Pulmonary artery endothelial cell (primary cell): ENCODE measurements at places on chromosomes 2 and 18. TPM values are rescaled to one million over a fixed set of nuclear protein-coding genes. Genes with fewer than 3 reads are reported as not detected.

Gene ALK
- total RNA-seq: not detected in 2 replicates

Gene C2orf78
- not detected in 2 replicates for total RNA-seq

DNA sequence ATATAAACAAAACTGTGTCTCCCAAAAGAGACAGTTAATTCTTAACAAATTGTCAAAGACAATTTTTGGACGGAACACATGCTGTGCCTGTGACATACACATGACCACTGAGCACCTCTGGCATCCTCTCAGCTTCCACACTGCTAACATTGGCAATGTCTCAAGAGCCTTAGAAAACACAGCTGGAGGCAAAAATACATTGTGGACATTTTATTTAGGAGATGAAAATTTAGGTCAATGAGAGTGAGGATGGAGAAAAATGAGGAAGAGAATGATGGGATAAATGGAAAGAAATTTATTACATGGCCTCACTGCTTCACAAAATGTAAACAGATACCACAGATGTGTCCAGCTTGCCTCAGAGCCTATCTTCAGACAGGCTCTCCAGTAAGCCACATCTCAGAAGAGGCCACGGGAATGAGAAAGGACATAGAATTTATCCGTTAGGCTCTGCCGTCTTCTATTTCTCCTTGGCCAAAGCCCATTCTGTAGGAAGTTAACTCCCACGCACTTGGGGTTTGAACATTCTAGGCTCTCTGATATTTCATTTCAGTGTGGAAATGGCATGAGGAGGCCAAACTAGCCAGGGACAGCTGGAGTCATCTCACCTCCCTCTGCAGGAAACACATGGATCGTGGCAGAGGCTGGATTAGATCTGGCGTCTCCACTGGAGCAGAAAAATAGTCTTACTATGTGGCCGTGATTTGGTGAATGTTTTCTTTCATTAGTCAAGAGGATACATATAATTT is 519.4 kb upstream of the DSEL start:
- no peak for DNase-seq

Gene SLC23A3
- 0.59 and 2.2 TPM in 2 replicates for total RNA-seq

Gene WIPF1
- total RNA-seq: 4.8 and 8.0 TPM in 2 replicates

DNA sequence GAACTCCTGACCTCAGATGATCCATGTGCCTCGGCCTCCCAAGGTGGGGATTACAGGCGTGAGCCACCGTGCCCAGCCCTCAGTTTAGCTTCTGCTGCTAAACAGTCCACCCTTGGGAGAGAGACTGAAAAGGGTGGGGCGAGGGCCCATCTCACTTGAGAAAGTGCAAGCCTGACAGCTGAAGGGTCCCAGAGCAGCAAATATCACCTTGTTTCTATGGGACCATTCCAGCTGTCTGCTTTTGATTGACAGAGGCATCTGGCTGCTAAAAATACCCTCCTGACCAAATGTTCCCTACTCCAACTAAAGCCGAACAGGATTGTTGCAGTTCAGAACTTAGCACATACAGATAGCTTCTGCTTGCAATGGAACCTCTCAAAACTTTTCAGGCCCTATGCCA is 436 bp upstream of the SMYD1 start:
- DNase-seq: no peak

Gene SUCLG1
- 52.0 and 77.7 TPM in 2 replicates for total RNA-seq

- no peak for DNase-seq
Measured at GRCh38 chr2:234368861-234369261, 128.0 kb downstream of the ARL4C start.

Gene TCF23
- not detected in 2 replicates for total RNA-seq

GRCh38 chr2:102018823-102019445 is 27.2 kb downstream of the IL1R2 start:
- no peak for DNase-seq

- no peak for DNase-seq
Measured at GRCh38 chr18:76463872-76464271, 31.2 kb downstream of the ZNF516 start.

GRCh38 chr18:37188016-37188791 is 359.3 kb downstream of the KIAA1328 start:
- no peak for DNase-seq

GRCh38 chr2:120685066-120685973 is 50.3 kb upstream of the GLI2 start:
- no peak for DNase-seq

Gene EVA1A
- total RNA-seq: 110 and 149 TPM in 2 replicates
